Stimulated activated naive CD4-positive, alpha-beta T cell treated with Interleukin-2 at 50 U/mL for 16 hours (primary cell): ENCODE measurements at places on chromosomes 4 and X.

GRCh38 chrX:68894142-68894512 lies 65.3 kb downstream of the EFNB1 start:
- DNase-seq, result no peak

DNA sequence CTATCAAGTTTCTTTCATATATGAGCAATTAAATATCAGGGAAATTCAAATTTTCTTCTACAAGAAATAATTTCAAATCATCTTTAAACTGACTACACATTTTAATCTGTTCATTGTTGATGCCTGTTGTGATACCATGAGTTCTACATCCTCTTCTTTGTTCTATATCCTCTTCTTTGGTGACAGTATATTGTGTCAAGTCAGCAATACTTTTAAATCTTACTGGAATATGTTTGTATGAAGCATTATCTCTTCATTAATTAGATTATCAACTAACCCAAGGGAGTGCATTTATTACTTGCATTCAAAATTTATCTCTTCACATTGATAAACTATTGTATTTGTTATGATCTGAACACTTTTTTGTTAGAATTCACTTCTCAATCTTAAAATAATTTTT lies 275.0 kb upstream of the INTU start:
- no peak for DNase-seq

DNA sequence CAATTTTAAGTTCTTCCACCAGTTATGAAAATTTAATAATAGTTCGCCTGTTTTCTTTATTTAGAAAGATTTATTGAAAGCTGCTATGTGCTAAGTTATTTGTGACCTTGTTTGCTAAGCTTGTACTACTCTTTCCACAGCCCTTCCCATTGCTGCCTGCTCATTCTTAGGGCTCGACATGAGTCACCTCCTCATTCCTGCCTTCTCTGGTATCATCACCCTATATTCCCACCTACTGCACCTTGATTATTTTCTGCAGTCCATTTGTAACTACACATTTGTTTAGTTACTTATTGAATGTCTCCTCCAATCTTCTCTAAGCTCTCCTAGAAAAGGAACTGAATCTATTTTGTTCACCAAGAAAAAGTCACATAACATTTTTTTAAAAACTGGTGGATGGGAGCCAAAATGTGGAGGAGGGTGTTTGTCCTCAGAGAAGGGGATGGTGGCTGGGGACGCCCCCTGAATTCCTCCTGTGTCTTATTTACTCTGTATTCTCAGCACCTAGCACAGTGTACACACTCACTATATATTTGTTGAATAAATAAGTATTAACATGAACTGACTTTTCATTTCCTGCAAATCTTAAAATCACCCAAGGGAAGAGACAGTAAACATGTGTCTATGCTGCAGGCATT lies 3.7 kb upstream of the RAB9A start:
- no peak for DNase-seq

DNA sequence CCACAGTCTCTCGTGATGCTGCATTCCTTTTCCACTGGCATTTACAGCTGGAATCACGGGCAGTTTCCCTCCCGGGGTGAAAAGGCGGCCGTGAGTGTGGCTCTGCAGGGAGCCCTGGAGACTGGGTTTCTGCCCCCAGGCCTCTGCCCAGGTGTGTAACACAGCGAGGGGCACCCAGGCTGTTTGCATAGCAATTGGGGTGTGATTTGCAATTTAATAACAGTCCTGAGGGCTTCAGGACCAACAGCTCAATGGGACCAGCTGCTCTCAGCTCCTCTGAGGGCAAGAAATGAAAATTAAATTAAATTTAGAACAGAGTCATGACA lies 99.0 kb upstream of the SHOX start:
- no peak for DNase-seq

- no peak for DNase-seq
Observed at GRCh38 chrX:107440187-107440586, 9.3 kb upstream of the FRMPD3 start.

GRCh38 chr4:107363125-107363524 lies 327.0 kb upstream of the DKK2 start:
- DNase-seq, result no peak
